ENCODE measurements at places on chromosomes 3 and 15. TPM values are rescaled to one million over a fixed set of nuclear protein-coding genes. Genes with fewer than 3 reads are reported as not detected.

The FBXO22 gene
- 43.3 TPM for total RNA-seq

- no peaks in the 10 kb centered on the region for H3K4me1 ChIP-seq
- no peak overlapping the region for H3K27ac ChIP-seq
- no peak overlapping the region for H3K4me3 ChIP-seq
Measured at GRCh38 chr3:14494279-14494972, 45.7 kb downstream of the GRIP2 start.

DNA sequence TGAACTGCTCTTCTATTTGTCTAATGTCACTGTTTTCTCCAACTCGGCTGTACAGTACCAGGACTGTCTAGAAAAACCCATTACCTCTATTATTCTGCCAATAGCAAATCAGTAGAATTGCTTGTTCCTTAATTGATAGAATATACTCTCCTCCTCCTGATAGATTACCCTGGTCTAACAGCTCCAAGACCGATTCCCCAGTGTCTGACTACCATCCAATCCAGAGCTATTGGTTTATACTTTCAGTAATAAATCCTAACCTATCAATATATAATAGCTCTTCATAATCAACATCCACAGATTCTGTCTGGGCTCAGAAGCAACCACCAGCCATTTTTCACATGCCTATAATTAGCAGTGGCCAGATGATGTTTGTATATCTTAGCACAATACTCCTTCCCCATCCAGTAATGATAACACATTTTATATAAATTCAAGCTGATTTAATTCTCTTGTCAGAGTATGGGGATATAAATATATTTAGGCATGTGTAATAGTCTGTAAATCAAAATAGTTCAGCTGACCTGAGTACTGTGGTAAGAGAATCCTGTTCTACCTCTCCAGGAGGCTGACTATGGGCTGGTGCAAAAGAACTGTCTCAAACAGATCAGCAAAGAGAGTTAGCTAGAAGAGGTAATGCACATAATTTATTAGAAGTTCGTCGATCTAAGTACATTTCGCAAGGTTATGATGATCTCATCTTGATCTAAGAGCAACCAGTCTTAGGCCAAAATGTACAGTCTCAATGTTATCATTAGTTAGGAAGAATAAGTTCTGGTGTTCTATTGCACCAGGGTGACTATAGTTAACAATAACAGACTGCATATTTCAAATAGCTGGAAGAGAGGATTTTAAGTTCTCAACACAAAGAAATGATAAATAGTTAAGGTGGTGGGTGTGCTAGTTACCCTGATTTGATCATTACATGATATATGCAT, 193.4 kb downstream of the SHOX2 start:
- DNase-seq = no peak
- H3K36me3 ChIP-seq = no peaks in the 10 kb centered on the region
- no peak overlapping the region for H3K27ac ChIP-seq

DNA sequence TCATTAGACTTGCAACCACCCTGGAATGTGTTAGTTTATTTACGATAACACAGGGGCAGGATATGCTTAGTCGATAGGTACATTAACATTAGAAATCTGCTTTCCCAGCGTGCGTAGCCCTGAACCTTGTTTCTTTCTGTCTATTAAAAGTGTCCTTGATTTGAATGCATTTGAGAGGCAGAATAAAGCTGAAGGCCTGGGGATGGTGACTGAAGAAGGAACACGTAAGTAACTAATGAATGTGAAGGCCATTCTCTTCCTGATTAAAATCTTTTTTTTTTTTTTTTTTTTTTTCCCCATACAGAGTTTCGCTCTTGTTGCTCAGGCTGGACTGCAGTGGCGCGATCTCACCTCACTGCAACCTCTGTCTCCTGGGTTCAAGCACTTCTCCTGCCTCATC, 142.8 kb upstream of the CHRM5 start:
- no peaks in the 10 kb centered on the region for H3K36me3 ChIP-seq
- no peak overlapping the region for H3K4me3 ChIP-seq
- H3K27me3 ChIP-seq = no peaks in the 10 kb centered on the region
- no peaks in the 10 kb centered on the region for H3K4me1 ChIP-seq
- H3K27ac ChIP-seq = no peak overlapping the region

The PGBD4 gene
- 0.84 TPM for total RNA-seq

Measured in endodermal cell (in vitro differentiated cells).